SIG-M5 (cell line): ENCODE measurements at places on chromosomes 16 and 17.

- no peak for DNase-seq
Observed at GRCh38 chr17:58702045-58702476, 9.7 kb downstream of the RAD51C start.

DNA sequence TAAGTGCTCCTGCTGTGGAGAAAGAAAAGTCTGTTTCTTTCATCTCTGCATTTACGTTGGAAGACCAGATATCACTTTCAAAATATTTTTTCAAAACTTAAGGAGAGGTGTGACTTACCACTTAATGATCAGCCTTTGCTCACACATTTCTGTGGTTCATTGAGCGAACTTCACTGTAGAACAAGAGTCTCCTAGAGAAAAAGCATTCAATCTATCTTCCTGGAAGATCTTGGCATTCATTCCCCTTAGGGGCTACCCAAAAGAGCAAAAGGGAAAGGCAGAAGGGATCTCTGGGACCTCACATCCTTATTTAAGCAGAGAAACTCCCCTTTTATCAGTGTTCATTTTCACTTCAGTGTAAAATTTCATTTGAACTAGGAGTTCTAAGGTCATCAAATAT lies 61.2 kb downstream of the HS3ST3A1 start:
- DNase-seq = no peak

GRCh38 chr16:359871-360697 lies 7.6 kb upstream of the AXIN1 start:
- DNase-seq = no peak

- DNase-seq = no peak
Observed at GRCh38 chr16:82655720-82656490, 29.1 kb downstream of the CDH13 start.

GRCh38 chr16:72198021-72198711 lies 26.2 kb upstream of the PMFBP1 start:
- DNase-seq = no peak

DNA sequence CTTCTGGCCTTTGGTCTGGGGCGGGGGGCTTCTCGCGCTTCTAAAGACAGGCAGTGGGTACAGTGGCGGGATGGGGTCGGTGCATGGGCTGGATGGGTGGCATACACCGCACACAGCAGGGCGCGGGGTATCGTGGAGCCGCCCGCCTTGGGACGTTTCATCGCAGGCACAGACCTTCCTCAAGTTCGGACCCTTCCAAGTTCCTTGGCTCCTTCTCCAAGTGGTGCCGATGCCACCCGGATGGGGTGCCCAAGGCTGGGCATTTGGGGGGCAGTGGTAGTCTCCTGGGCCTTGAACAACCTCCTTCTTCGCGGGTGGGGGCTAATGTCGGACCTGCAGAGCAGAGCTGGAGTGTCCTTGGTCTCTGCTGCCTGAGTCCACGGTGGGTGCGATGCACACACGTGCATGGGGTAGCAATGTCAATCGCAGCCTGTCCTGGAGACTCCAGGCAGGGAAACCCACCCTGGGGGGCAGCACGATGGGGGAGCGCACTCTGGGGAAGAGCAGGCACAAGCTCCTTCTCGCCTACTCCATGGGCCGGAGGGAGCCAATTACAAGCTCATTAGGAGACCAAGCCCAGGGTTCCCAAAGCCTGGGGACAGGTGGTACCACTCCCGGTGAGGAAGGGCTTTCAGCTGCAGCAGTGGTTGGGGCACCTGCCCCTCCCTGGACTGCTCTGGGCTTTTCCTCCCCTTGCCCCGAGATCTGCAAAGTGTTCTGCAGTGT lies 686 bp upstream of the MTSS2 start:
- no peak for DNase-seq

DNA sequence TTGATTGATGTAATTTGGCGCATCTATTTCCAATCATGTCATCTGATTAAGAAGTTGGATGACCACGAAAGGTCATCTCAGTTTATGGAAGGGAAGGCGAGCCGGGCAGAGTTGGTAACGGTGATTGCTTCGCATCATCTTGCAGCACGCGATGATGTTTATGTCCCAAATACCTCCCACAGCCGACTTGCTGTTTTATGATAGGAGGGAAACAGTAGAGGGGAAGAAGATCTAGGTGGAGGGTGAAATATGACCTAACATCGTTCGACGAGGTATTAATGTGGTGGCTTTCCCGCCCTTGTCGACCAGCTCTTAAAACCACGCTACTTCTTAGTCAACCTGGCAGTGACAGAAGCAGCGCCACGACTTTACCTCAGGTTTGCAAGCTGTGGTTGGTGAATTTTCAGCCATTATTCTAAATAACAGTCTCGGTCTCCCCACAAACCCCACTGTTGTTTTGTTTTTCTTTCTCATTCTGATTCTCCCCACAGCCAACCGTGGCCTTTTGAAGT lies 805 bp upstream of the TANC2 start:
- no peak for DNase-seq

DNA sequence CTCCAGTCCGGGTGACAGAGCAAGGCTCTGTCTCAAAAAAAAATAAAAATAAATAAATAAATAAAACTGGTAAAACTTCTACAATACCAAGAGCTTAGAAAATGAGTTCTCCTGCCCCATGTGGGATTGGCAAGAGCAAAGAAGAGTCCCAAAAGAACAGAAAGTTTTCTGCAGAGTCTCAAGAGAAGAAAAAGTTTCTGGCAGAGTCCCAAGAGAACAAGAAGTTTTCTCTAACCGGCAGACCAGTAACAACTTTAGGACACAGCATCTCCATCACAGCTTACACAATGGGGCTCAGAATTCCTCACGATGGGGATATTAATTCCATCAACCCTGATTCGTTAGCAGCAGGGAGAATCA lies 1.1 kb downstream of the SLC39A11 start:
- DNase-seq = no peak

DNA sequence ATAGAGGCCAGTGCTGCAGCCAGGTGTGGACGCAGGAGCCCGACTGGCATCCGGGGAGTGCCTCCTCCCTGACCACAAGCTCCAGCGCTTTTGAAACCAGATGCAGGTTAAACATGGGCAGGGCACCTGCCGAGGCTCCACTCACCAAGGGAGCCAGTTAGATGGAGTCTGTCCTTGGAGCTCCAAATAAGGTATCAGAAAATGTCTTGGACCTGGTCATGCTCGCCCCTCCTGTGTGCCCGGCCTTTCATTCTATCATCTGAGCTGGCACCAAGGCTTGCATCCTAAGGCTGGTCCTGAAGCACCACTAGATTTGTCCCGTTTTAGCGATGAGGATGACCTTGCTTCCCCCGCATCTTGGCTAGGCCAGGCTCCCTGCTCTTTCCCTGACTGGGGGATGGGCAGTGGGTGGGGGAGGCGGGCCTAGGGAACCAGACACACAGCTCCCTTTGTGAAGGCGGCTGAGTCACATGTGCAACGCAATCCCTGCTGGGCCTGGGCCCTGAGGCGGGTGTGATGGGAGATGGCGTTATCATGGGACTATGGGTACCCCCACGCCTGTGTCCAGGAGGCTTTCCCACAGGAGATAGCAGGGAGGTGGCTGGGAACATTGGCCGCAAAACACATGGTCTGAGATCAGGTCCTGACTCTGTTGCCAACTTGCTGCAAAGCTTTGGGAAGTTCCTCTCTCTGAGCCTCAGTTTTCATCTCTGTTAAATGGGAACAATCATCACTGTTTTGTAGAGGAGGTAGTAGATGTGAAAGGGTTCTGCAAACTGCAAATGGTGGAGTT lies 5.0 kb upstream of the ADGRG1 start:
- DNase-seq = no peak

GRCh38 chr17:28896884-28897768 lies at the start of gene FLOT2:
FLOT2 (minus strand) TSS chr17:28897733; CDS start chr17:28897574, 159 bp downstream.
- no peak for DNase-seq

DNA sequence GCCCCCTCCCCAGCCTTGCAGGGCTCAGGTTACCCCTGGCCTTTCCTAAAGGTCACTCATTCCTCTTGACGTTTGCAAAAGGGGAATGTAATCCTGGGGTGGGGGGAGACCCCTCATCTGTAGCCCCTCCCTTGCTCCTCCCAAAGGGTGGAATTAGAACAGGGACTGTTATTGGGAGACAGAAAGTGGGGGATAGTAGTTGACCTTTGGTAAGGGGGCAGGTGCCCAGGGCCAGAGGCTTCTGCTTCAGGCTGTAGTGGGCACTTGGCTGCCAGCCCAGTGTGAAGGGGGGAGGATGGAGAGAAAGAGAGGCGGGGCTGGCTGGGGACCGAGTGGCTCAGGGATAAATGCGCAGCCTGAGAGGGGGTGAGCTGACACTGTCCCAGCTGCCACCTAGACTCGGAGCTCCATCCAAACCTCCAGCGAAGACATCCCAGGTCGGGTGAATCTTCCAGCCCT lies at the start of gene ENO3:
Gene ENO3 (plus strand): TSS at position 374 of the 459 bp plus-strand sequence. CDS start 711 bp downstream, outside the sequence.
- DNase-seq = no peak

DNA sequence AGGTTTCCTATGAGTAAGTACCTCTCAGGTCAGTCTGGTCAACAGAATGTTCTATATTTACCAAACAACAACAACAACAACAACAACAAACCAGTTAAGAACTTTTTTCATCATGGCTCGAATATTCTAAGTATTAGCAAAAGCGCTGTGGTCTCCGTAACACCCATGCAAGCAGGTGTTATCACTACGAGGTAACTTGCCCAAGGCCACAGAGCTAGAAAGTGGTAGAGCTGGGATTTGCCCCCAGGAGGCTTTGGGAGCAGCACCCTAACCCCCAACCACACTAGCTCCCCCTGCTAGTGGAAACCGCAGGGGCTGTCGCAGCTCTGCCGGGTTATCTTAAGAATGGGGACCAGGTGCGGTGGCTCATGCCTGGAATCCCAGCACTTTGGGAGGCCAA lies 23.9 kb upstream of the C16orf74 start:
- DNase-seq = no peak

DNA sequence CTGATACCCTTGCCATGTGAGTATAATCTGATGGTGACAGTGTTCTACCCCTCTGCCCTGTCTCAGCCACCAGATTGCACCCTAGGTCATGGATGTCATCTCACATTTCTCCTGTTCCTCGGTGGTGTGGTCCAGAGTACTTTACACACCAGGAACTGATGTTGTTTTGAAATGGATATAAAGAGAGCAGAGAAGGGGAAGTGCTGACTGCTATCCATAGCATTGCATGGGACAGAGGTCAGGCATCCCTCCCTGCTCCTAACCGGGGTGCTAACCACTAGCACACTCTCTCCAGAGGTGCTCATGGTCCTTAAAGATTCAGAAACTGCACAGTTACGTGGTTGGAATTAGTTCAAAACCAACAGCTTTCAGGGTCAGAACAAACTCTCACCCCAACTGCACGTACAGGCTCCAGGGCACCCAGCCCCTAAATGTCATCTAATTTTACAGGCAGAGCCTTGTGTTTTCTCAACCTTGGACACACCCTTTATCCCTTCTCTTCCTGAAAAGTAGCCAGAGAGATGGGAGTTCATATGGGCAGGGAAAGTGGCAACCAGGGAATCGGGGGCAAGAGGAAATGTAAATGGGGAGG lies 16.3 kb downstream of the TTLL6 start:
- DNase-seq = no peak

GRCh38 chr16:69924777-69925191 lies 26.4 kb upstream of the CLEC18A start:
- DNase-seq = no peak

DNA sequence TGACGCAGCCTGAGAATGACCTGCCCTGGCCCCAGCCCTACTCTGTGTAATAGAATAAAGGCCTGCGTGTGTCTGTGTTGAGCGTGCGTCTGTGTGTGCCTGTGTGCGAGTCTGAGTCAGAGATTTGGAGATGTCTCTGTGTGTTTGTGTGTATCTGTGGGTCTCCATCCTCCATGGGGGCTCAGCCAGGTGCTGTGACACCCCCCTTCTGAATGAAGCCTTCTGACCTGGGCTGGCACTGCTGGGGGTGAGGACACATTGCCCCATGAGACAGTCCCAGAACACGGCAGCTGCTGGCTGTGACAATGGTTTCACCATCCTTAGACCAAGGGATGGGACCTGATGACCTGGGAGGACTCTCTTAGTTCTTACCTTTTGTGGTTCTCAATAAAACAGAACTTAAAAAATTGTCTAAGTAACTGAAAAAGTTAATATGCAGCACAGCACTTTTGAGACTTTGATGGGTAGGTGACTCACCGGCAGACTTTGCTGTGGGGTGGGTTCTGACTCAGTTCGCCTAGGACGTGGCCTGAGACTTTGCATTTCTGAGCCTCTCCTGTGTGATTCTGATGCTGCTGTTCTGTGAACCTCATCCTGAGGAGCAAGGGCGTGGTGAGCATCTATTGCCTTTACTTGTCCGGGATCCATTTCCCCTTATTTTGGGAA lies 5.7 kb downstream of the LAT start:
- DNase-seq = no peak

DNA sequence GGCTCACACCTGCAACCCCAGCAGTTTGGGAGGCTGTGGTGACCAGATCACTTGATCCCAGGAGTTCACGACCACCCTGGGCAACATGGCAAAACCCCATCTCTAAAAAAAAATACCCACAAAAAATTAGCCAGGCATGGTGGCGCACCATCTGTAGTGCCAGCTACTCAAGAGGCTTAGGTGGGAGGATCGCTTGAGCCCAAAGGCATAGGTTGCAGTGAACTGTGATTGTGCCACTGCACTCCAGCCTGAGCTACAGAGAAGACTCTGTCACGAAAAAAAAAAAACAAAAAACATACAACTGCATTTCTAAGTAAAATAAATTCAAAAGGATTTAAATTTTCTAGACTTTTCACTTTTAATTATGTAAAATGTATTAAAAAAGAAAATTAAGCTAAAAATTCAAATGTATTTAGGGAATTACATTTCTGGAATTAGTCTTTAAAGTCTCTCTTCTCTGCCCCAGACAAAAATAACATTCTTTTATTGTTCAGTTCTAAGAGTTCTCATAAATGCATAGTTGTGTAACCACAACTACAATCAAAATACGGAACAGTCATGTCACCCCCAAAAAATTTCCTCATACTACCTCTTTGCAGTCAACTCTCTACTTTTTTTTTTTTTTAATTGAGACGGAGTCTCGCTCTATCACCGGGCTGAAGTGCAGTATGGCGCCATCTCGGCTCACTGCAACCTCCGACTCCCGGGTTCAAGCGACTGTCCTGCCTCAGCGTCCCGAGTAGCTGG lies 14.1 kb downstream of the FAM222B start:
- DNase-seq = no peak

GRCh38 chr17:72693151-72693878 lies 399.2 kb downstream of the SLC39A11 start:
- DNase-seq = no peak
